ENCODE measurements at places on chromosomes 16 and 17.

GRCh38 chr17:66605541-66605940, 229.4 kb upstream of the CACNG5 start:
- no peak for DNase-seq

DNA sequence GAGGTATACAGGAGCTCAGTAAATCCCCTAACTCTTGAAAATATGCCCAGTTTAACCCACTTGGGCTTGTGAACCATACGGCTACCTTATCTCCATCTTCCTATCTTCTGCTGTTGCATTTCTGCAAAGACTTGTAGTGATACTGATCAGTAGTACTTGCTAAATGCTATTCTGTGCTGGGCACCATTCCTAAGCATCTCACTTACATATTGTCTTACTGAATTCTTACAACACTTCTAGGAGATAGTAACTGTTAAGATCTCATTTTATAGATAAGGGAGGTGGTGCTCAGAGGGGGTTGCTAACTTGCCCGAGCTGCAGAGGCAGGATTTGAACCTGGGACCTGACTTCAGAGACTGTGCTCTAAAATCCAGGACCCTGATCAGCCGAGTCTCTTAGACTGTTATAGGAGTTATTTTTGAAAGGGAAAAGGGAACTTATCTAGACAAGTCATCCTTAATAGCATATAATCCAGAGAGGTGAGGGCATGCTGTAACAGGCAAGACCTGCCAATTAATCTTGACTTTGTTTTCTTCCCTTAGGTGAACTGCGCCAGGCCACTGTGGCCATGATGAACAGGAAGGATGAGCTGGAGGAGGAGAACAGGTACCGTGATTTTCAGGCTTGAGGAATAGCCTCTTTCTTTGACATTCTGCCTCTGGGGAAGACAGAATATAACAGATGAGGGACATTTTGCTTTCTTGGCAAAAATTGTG, 149.7 kb downstream of the SNX29 start:
- DNase-seq: no peak

DNA sequence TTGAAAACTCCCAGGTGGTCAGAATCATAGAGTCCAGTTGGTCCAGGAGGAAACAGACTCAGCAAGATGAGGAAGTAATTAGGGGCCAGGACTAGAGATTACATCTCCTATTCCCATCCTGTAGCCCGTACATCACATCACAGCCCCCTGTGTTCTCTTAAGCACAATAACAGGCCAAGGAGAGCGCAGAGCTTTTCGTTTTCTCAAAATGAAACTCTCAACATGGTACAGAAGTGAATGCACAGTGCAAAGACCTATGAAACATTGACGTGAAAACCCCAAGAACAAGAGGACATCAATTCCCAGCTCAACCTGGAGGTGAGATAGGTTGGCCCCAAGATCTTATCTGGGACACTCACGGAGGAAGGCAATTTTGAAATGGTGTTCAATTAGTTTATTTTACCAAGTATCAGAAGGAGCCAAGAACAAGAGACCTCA, 9.0 kb downstream of the PIK3R5 start:
- DNase-seq: no peak

- no peak for DNase-seq
Measured at GRCh38 chr17:10010752-10011151, 105.7 kb upstream of the RCVRN start.

DNA sequence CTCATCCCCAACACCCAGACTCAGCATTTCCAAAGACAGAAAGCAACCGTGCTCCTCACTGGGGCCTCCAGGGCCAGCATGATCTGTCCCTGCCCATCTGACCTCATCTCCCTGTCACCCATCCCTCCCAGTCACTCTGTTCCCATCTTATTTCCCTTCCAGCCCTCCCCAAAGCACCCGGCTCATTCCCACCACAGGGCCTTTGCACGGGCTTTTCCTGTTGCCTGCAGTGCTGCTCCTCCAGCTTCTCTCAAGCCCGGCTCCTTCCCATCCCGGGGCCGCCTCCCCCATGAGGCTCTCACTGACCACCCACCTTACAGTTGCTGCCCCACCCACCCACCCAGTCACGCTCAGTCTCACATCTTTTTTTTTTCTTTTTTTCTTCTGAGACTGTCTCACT, 54.8 kb downstream of the RMI2 start:
- no peak for DNase-seq

GRCh38 chr16:12527071-12527470, 276.6 kb downstream of the CPPED1 start:
- no peak for DNase-seq

DNA sequence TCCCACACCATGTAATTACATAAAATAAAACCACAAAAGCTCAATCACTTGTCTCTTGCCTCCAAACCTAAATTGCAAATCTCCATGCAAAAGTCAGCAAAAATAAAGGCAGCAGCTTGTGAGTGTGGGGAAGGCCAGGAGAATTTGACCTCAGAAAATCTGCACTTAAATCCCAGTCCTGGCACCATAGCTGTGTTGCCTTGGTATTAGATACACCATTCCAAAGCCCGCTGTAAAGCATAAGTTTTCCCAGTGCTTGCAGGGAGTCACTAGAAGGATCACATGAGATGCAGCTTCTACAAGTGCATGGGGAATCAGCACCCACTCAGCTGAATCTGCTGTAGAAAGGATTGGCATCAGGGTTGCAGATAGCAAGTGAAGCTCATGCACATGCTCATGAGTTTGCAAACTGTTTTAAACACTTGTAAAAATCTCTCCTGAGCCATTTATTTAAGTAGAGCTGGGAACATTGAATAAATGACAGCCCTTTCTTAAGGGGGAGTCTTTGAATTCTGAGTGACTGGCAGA, 495.0 kb upstream of the HSBP1 start:
- no peak for DNase-seq

GRCh38 chr17:67569873-67570272, 147.9 kb upstream of the NOL11 start:
- DNase-seq: no peak

- no peak for DNase-seq
Measured at GRCh38 chr16:78576941-78577340, 477.5 kb downstream of the WWOX start.

DNA sequence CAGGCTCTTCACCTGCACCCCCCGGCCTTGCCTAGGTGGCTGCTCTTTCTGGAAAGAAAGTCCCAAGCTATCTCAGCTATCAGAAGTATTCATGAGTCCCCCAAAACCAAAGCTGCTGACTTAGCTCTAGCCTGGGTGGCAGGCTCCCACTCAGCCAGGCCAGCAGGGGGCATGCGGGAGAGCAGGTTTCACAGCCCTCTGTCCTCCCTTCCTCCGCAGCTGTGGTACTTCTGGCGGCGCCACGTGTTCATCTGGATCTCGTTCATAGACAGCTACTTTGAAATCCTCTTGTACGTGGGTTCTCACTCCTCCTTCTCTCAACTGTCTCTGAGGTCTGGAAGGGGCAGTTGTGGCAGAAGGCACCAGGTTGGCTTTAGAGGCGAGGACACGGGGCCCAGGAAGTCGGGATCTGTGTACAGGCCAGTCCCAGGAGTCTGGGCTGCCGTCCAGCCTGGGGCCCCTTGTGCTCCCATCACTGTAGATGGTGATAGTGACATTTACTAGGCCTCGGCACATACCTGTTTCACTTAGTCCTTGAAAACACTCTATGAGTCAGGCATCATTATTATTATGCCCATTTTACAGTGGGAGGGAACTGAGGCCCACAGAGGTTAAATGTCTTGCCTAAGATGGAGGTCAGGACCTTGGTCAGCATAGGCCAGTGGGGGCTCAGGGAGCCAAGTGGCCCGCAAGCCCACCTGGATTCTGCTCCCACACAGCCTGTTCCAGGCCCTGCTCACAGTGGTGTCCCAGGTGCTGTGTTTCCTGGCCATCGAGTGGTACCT, 12.9 kb downstream of the TRPV2 start:
- DNase-seq: no peak

- no peak for DNase-seq
Measured at GRCh38 chr17:77178050-77178449, 37.3 kb downstream of the SEC14L1 start.

GRCh38 chr16:27724482-27725235, 174.7 kb downstream of the KATNIP start:
- DNase-seq: no peak

DNA sequence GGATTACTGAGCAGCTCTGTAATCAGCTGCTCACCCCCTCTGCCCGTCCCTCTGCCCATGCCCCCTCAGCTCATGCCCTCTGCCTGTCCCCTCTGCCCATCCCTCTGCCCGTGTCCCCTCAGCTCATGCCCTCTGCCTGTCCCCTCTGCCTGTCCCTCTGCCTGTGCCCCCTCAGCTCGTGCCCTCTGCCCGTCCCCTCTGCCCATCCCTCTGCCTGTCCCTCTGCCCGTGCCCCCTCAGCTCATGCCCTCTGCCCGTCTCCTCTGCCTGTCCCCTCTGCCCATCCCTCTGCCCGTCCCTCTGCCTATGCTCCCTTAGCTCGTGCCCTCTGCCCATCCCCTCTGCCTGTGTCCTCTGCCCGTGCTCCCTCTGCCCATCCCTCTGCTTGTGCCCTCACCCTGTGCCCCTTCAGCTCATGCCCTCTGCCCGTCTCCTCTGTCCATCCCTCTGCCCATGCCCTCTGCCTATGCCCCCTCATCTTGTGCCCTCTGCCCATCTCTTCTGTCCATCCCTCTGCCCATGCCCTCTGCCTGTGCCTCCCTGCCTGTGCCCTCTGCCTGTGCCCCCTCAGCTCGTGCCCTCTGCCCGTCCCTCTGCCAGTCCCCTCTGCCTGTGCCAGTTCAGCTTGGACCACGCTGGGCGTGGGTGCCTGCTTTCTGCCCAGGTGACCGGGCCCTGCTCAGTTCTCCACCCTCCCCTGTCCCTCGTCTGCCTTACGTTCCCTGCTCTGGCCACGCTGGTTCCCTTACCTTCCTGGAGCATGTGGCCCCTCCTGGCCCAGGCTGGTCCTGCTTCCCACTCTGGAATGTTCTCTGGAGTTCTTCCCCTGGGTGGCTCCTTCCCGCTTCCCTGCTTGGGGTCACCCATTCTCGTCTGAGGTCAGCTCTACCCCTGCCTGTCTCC, 97.6 kb downstream of the NPIPB11 start:
- DNase-seq: no peak

DNA sequence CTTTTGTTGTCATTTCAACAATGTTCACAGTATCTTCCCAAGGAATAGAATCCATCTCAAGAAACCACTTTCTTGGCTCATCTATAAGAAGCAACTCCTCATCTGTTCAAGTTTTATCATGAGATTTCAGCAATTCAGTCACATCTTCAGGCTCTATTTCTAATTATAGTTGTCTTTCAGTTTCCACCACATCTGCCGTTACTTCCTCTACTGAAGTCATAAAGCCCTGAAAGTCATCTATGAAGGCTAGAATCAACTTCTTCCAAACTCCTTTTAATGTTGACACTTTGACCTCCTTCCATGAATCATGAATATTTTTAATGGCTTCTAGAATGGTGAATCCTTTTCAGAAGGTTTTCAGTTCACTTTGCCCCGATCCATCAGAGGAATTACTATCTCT, 102.1 kb downstream of the CDH13 start:
- no peak for DNase-seq

DNA sequence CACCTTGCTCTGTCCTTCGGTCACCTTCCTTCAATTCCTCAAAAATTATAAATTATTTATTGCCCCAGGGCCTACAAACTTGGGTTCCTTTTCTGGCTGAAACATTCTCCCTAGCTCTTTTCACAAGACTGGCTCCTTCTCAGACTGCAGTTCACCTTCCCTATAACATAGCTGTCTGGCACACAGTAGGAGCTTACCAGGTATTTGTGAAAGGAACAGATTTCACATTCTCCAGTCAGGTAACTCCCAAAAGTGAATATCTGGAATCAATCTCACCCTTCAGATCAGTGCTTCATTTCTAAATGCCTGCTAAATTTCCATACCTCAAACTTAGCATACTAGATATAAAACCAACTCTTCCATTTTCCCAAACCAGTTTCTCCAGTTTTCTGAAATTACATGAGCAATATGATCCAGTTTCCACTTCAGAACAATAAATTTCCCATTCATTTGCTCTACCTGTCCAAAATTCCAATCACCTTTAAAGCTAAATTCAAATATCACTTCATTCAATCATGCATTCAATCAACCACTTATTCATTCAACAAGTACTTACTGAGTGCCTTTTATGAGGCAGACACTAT, 6.1 kb downstream of the RFFL start:
- no peak for DNase-seq

DNA sequence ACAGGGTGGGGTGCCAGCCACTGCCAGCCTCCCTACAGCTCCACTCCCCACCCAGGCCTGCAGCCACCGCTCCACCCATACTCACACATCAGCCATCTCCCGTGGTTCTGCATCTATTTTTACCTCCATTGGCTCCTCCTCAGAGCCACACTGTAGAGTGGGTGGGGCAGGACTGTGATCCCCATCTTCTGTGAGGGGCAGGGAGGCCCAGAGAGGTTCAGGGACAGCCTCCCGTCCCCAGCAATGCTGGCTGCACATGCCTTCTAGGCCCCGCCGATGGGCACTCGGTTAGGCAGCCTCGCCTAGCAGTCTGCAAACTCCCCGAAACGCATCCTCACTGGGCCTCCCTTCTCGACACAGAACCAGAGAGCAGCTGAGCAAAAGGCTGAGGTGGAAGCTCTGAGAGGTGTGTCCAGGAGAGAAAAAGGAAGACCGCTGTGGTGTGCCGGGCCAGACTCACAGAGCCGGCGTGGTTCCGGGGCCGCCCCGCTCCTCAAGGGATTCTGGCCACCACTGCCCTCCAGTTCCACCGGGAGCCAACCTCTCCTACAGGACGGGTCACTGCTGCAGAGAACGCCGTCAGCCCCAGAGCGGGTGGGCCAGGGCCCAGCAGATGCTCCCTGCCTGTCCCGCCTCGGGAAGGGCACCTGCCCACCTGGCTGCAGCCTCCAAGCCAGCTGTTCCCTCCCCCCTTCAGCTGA, 71.9 kb downstream of the ABR start:
- DNase-seq: no peak

DNA sequence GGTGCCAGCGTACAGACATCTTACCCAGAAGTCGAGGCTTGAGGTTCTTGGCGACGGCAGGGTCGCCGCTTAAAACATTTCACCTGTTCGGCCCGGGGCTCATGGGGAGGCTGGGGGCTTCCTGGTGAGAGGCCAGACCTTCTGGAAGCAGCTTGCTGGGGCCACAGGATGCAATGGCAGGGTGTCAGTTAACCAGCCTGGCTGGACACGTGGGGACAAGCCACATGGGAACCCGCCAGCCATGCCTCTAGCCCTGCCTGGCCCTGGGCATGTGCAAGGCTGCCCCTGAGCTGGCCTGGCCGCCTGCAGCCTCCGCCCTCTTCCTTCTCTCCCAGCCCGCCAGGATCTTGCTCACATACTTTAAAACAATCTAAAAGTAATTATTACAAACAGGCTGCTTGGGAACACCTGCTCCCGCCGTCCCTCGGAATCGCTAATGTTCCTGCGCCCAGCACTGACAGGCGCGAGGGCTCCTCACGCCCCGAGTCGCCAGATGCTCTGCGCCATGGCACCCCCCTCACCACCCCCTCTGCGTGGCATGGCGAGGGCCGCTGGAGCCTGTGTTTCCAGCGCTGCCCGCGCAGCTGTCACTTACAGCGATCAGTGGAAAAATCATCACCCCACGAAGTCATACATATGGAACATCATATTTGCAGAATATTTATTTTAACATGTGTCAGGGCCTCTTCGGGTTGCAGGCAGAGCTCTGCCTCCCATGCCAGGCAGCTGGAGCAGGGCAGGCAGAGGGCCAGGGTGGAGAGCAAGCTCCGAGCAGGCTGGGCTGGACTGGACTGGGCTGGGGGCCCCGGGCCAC, 188.7 kb upstream of the GSE1 start:
- no peak for DNase-seq

Data from iPS DF 19.7 (cell line).